Amniotic epithelial cell (primary cell): ENCODE measurements at places on chromosomes 7 and 10.

DNA sequence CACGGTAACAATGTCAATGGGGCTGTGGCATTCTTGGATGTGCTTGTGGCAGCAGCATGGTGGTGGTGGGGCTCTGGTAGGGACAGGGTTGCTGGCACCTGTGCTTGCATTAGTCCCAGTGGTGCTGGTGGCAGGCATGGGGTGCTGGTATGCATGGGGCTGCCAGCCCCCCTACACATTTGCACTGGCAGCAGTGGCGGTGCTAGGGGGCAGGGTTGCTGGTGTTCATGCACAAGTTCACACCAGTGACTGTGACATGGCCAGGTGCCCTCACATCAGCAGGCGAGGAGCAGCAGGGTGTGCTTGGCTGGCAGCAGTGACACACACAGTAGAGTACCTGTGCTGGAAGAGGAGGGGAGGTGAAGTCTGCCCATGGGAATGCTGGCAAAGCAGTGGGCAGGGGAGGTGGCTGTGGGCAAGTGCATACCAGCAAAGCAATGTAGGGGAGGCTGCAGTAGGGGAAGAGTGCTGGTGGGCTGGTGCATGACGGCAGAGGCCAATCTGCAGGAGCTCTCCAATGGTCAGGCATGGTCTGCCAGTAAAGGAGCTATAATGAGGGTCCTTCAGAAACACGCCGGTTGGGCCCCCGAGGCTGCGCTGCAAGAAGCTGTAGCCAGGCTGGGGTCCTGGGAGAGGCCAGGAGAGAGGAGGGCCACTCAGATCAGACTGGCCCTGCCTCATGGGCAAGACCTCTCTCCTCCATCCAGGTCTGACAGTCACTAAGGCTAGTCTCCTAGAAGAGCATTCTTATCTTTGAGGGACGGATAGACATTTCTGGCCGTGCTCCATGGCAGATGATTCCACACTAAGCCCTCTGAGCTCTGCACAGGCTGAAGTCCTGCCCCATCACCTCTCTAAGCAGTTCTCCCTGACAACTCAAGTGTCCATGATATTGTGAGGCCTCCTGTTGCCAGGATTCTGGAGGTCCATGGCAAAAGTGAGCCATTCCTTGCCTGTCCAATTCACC, 406.4 kb downstream of the SEMA3D start:
- DNase-seq, result no peak

GRCh38 chr7:107147464-107148393, 21.1 kb upstream of the HBP1 start:
- peak; percentile 42 for DNase-seq

DNA sequence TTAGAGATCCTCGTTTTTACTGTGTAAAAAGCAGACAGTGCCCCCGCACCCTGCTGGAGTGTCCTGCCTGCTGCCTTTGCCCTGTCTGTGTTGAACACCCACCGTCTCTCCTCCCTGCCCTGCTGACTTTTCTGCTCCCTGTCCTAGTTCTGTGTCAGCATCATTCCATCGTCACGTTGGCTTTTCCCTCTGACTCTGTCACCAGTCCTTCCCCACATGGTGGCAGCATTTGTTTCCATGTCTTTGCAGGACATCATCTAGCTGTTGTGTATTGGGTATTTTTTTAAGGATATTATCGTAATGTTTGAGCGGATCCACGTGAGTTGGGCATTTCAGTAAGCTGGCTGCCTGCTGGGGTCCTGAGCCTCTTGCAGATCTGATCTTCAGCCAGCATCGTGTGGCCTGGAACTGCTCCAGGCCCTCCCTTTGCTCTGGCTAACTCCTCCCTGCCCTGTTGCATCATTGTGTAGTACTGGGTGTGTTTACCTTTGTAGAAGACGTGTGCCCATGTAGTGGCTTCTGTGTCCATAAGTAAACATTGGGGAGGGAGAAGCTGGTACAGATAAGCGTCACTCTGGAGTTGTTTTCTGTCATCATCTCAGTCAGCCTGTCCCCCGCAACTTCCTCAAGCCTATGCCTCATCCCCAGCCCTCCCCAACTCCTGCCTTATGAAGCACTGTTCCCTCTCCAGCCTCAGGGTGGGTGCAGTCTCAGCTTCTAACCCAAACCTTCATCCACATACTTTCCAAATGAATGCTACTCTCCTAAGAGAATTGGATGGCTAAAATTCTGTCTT, 44.3 kb downstream of the TRRAP start:
- DNase-seq, result peak; percentile 90

DNA sequence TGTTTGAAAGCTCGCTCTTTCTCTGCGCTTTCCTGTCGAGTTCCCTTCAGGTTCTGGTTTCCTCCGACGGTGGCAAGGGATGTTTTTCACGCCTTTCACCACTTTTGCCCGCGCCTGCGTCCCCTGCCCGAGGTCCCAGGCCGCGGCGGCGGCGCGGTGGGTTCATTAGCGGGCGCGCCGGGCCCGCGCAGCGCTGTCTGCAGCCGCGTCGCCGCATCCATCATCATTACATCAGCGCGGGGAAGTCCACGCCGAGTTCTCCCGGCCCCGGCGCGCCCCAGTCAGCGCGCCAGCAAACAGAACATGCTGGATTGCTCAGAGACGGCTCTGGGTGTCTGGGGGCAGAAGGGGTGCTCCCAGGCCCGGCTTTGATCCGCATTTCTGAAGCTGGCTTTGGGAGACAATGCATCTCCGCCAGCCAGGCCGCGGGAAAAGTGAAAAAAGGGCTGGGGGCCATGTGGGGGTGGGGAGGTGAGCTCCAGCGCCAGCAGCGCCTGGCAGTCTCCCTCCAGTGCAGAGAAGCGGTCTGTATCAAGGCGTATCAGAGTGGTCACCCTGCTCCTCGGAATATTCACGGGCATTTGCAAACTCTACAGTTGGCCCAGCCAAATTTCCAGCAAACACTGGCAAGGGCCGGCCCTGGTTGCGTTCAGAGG, 8.9 kb downstream of the GLI3 start:
- peak; percentile 70 for DNase-seq

DNA sequence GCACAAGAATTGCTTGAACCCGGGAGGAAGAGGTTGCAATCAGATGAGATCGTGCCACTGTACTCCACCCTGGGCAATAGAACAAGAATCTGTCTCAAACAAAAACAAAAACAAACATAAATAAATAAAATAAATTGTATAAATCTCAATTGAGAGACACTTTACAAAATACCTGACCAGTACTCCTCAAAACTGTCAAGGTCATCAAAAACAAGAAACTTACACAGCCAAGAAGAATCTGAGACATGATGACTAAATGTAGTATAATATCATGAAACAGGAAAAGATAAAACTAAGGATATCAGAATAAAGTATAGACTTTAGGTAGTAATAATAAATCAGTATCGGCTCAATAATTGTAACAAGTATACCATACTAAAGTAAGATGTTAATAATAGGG, 26.9 kb upstream of the SEPTIN7 start:
- no peak for DNase-seq

- no peak for DNase-seq
Observed at GRCh38 chr7:69403169-69403568, 195.1 kb upstream of the AUTS2 start.

DNA sequence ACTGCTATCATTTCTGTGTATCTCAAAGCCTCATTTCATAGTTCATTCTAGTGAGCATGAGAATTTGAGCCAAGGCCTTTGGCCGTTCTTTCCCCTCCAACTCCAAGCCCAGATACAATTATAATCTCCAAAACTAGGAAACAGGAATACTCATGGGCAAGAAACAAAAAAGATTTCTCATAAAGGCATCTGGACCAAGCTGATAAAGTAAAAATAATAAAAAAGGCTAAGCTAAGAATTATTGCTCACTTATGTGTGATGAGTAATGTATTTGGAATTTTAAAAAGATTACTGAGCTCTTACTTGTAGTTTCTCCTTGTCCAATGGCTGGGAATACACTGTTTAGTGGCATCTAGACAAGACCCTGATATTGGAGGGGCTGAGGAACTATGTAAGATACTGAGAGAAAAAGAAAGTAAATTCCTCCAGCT, 196.4 kb upstream of the POM121L12 start:
- no peak for DNase-seq

GRCh38 chr10:52040486-52040885, 273.6 kb upstream of the DKK1 start:
- no peak for DNase-seq

- no peak for DNase-seq
Observed at GRCh38 chr10:98097616-98098015, 36.8 kb upstream of the R3HCC1L start.

- DNase-seq, result no peak
Observed at GRCh38 chr7:55261386-55261770, 103.8 kb upstream of the LANCL2 start.

DNA sequence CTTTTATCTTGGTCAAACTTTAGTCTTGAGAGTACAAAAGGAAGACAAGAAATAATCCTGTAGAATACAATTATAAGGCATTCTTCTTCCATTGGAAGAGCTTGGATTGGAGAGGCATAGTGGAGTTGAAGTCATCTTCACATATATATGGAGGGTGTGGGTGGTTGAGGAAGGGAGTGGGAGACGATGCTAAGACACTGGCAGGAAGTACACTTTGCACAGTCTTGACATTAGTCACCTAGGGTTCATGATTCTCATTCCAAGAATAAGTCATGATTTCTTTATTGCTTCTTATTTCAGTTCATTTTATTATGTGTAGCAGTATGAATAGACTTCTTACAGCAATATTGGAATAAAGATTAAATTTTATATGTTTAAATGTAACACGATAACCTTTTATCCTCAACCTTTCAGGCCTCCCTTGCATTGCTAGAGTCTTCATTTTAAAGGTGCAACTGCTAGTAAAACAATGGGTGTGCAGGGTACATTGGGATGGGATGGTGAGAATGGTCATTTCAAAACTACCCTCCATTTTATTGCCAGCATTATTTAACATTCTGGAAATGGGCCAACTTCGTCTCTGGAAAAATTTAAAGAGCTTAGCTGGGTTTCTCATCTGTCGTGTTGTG, 12.3 kb upstream of the SLC26A3 start:
- DNase-seq, result no peak

- no peak for DNase-seq
Observed at GRCh38 chr7:55558962-55559920, 13.1 kb downstream of the VOPP1 start.

GRCh38 chr7:23012908-23013714, 819 bp downstream of the HYCC1 start:
- peak; percentile 15 for DNase-seq

DNA sequence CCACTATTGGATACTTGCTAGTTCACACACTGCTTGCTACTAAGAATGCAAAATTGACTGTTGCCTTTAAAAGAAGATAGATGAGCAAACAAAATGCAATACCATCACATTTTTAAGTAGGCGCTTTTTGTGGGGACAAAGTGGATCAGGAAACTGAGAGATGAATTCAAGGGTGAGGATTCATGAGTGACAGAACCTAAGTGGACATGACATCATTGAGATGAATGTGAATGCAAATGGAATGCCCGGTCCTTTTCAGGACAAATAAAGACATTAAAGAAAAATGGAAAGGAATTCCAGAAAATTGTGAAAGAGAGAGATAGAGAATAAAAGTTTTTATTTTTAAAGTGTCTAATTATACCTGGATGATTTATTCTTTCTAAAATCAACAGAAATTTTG, 106.3 kb upstream of the AKR1E2 start:
- no peak for DNase-seq

DNA sequence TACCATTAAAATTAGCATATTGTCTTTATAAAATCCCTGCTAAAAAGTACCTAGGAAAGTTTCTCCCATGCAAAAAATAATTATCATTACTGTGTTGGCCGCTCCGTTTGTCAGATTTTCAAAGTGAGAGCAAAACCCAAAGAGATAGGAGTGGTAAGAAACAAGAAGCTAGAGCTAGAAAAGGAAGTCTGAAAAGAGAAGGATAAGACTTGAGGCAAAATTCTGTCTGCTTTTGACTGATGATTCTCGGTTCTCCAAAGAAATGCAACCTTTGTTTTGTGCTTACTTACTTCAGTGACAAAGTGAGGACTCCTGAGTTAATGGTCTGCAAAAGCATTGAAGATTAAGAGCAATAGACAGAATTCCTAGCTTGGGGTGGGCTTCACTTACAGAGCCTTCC, 33.3 kb upstream of the CAPZA2 start:
- no peak for DNase-seq

DNA sequence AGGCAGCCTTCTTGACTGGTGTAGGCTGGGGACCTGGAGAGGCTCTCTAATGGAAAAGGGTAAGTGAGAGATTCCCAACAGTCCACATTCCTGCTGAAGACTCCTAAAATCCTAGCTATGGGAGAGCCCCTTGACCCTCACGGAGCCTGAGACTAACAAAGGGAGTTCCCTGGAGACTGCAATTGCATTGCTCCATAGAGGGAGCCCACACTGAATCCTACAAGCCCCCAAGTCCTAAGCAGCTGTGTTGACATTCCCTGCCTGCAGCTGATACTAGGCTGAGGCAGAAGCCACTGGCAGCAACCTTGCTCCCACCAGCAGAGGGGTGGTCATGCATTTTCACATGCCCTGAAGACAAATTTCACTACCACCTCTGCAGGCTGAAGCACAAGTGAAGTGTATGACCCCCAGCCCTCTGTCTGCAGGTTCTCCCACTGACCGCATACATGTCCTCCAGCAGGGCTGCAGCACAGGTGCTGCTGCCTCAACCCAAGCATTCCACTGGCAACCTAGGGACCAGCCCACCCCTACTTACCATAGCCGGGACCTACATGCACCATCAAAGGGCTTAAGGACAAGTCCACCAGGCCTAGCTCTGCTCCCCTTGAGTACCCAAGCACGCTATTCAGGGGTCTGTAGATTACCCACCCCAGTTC, 130.3 kb upstream of the SLC13A1 start:
- no peak for DNase-seq

GRCh38 chr10:78718032-78718572, 350.7 kb upstream of the ZMIZ1 start:
- DNase-seq, result no peak

- DNase-seq, result no peak
Observed at GRCh38 chr7:8515640-8516185, 82.3 kb downstream of the NXPH1 start.

DNA sequence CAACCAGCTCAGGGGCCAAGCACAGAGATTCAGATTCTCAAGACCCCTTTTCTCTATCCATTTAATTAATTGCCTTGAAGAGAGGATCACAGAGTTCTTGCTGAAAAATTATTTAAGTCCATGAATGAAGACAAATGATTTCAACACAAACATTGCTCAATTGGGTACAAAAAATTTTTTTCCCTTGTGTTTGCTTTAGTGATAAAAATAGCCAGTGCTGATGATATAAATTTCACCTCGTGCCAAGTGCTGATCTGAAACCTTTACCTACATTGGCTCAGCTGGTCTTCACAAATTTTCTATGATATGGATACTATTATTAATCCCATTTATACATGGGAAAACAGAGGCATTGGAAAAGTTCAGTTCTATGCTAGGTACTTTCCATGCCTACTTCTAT, 377.1 kb downstream of the NRG3 start:
- DNase-seq, result peak; percentile 78

GRCh38 chr7:143458681-143459080, 15.4 kb downstream of the TAS2R60 start:
- DNase-seq, result no peak
